ENCODE measurements at places on chromosomes 11 and 22.

GRCh38 chr11:74534216-74534945 is 40.9 kb upstream of the LIPT2 start:
- DNase-seq = no peak

DNA sequence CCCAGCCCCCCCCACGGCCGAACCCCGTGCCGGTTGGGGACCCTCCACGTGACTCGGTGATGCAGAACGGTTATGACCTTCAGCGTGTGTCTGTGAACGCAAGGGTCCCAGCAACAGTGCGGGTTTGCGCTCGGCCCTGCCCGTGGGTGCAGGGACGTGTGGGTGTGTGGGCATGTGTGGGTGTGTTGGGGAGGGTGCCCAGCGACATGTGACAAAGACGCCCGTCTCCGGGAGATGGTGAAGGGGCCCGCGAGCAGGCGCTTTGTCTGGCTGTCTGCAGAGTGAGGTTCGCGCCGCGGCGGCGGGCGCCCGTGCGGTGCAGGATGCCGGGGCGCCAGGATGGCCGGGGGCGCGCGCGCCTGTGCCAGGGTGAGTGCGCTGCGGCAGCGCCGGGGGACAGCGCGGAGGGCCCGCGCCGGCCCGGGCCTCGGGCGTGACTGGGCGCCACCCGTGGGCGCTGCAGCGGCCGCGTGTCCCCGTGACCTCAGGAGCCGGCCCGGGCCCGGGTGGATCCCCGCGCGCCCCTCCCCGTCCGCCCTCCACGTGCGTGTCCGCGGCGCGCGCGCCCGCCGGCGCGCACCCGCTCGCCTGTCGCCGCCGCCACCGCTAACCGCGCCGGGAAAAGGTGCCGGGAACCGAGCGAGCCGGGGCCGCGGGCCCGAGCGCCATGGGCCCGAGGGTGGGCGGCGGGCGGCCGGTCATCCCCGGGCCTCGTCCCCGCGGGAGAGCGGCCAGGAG is at the start of gene LRFN4:
TSS of gene LRFN4 (plus strand) at position 569 of the 738 bp plus-strand sequence. CDS start 681 bp downstream, outside the sequence.
- DNase-seq = peak; percentile 51

GRCh38 chr11:73401217-73401923 is 25.2 kb downstream of the RELT start:
- no peak for DNase-seq

DNA sequence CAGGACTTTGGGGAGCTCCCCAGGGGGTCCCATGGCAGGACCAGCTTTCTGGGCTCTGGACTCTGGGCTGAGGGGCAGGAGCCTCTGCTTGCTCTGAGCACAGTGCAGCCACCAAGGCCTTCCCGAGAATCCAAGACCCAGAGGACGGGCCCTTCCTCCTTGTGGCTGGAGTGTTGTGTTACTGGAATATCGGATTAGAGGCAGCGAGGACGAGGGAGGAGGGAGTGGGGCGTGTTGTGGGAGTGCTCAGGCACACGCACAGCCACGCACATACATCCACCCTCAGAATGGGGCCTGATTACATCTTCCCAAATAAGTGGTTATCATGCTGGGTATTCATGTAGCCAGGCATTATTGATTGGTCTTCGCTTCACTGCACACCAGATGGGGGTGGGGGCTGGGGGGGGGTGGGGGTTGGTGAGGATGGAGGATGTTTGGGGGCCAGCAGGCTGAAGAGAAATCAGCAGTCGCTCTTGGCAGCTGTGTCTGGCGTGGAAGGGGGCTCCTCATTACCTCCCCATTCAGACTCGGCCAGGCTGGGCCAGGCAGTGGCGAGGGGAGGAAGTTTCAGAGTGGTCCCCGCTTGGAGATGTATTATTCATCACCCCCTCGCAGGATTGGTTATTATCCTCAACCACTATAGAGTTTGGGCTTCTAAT is 120.9 kb downstream of the ST3GAL4 start:
- DNase-seq = no peak

- no peak for DNase-seq
Measured at GRCh38 chr11:64976651-64977050, 4.7 kb upstream of the MAJIN start.

DNA sequence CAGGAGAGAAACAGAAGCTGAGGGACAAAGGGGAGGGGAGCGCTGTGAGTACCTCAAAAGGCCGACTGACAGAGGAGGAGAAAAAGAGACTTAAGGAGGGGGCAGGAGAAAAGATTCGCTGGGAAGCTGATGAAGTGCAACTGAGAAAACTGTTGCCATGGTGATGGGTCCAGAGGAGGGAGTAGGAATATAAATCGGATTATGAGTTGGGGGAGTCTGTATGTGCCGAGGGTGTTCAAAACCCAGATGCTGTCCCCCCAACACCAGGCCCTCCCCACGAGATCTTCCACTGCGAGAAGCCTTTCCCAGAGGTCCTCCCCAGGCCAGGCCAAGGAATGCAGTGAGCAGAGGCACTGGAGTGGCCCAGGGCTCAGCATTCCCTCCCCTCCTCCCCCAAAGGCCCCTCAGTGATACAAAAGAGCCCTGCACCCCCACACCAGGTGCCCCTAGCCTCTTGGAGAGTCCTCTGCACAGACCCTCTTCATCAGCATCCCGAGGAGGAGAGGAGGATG is 13.7 kb upstream of the BCL9L start:
- no peak for DNase-seq

GRCh38 chr11:104015649-104016415 is 20.6 kb upstream of the DDI1 start:
- no peak for DNase-seq

DNA sequence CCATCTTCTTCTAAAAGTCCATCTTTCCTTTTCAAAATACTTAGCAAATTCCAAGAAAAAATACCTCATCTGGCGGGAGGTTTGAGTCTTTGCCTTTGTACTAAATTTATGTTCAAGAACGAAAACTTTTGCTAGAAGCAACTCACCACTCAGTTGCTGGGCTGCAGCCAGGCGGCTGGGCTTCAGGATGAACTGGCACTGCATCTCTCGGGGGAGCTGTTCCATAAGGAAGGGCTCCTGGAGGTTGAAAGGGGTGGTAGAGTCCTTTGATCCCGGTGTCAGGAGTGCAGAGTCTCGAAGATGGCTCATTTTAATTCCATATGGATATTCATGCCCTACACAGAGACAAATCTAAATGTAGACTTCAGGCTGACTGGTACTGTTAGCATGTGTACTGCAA is 105.8 kb downstream of the ARHGAP20 start:
- no peak for DNase-seq

GRCh38 chr11:102111011-102111786 is 952 bp downstream of the YAP1 start:
- peak; percentile 11 for DNase-seq

DNA sequence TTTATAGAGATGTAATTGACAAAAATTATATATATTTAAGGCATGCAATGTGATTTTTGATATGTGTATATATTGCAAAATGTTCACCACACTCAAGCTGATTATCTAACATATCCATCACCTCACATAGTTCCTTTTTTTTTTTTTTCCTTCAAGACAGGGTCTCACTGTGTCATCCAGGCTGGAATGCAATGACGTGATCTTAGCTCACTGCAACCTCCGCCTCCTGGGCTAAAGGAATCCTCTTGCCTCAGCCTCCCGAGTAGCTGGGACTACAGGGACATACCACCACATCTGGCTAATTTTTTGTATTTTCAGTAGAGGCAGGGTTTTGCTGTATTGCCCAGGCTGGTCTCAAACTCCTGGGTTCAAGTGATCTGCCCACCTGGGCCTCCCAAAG is 65.1 kb upstream of the SLC35C1 start:
- no peak for DNase-seq
